ENCODE measurements at places on chromosomes 1 and 21.

GRCh38 chr1:58968360-58968952 lies 184.6 kb upstream of the JUN start:
- no peak for DNase-seq

DNA sequence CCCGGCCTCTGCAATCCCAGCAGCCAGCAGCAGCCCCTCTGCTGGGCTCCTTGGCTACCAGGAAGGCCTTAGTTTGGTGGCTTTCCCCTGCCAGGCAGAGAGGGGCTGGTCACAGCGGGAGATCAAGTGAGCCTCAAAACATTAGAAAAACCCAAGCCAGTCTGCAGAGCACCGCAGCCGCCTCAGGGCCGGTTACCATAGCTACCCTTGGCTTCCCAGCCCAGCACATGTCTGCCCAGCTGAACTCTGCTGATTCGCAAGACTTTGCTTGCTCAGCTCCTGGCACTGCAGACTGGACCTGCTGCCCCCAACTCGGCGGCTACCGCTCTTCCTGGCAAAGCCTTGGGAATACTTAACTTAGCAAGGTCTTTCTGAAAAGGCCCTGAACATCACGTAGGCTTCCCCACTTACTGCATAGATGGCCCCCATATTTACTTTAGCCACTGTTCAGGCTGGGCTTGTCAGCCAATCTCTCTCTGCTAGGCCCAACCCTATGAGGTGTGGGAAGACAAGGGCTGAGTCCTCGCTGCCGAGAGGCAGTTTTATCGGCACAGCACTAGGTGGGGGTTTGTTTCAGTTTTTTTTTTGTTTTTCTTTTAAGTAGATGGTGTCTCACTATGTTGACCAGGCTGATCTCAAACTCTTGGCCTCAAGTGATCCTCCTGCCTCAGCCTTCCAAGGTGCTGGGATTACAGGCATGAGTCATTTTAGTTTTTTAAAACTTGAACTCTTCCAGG lies 28.6 kb upstream of the PLEKHG5 start:
- no peak for DNase-seq

DNA sequence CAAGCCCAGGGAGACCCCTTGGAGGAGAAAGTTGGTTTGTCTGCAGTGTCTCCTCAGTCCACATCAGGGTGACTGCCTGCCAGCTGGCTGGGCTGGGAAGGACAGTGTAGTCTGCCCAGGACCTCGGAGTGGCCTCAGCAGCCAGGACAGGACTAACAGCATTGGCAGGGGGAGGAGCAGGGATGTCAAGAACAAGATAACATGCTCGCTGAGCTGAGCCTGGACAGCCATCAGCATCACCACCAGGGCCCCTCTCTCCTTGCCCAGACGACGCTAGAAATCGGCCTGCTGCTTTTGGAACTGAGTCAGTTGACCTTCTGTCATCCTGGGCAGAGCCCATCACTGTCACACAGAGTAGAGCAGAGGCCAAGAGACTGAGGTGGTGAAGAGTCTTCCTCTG lies 83.6 kb upstream of the CNTN2 start:
- DNase-seq: no peak

DNA sequence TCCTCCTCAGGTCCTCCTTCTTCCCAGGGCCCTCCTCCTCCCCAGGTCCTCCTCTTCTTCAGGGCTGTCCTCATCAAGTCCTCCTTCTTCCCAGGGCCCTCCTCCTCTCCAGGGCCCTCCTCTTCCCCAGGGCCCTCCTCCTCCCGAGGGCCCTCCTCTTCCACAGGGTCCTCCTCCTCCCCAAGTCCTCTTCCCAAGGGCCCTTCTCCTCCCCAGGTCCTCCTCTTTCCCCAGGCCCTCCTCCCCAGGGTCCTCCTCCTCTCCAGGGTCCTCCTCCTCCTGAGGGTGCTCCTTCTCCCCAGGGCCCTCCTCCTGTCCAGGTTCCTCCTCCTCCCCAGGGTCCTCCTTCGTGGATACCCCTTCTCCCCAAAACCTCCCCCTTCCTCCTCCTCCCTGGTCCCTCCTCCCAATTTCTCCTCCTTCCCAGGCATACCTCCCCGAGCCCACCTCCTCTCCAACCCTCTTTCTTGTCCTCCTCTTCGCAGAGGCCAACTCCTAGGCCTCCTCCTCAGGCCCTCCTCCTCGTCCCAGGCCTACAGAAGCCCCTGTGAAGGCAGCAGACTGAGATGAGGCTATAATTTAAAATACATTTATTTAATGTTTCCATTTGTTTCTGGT lies 29.5 kb downstream of the WNT9A start:
- no peak for DNase-seq

DNA sequence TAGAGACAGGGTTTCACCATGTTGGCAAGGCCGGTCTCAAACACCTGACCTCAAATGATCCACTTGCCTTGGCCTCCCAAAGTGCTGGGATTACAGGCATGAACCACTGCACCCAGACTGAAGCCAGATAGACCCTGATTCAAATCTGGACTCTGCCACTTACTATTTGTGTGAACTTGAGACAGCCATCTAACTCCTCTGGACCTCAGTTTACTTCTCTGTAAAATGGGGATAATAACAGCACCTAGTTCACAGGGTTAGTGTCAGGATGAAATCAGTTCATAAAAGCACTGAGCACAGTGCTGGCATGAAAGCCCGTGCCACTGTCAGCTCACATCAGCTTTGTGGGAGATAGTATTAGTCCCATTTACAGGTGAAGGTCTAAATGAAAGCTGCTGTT lies 28.5 kb downstream of the RAB3B start:
- DNase-seq: no peak

GRCh38 chr1:175095978-175096607 lies 28.5 kb downstream of the TNN start:
- no peak for DNase-seq

DNA sequence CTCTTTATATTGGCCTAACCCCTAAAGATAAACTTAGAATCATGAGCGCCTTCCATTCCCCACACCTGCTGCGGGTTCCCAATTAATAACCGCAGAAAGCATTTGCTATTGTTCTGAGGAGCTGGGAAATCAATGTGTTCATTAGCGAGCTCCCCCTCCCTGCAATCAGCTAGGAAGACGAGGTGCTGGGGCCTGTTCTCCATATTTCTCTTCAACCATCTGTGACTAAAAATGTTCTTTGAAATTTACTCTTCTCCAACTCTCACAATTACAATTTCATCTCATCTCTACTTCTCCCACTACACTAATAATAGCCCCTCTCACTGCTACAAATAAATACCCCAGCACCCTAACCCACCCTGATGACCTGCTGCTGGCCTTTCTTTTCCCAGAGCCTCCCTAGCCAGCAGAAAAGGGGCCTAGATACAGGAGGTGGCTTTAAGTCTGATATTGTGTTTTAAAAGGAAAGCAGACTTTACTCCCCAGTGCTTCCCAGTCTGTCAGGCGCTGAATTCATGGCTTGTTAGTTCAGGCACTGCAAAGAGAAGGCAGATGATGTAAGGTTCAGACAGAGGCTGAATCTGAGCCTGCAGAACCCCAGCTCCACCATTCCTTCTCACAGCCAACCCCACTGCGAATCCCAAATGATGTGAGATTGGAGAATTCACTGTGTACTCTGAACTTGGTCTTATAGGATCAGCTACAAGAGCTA lies 477.5 kb upstream of the DAB1 start:
- no peak for DNase-seq

GRCh38 chr1:227745568-227746265 lies 10.5 kb downstream of the SNAP47 start:
- no peak for DNase-seq

GRCh38 chr1:217224201-217224600 lies 406.7 kb downstream of the GPATCH2 start:
- DNase-seq: no peak

DNA sequence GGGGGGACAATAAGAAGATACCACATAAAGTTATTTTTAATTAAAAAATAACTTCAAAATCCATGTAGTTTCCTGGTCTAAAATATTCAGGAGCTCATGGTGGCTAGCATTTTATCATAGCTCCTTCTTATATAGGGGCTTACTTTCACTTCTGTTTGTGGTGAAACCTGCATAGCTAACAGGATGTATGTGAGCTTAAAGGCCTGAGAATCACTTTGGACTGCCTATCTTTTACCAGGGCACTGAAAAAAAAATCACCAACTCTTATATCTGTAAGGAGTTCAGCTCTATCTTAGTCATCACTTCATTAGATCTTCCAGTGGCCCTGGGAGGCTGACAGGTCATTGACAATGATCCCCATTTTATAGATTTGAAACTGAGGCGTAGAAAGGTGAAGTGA lies 21.3 kb downstream of the UROD start:
- no peak for DNase-seq

- no peak for DNase-seq
Observed at GRCh38 chr1:48757363-48757762, 19.3 kb downstream of the BEND5 start.

DNA sequence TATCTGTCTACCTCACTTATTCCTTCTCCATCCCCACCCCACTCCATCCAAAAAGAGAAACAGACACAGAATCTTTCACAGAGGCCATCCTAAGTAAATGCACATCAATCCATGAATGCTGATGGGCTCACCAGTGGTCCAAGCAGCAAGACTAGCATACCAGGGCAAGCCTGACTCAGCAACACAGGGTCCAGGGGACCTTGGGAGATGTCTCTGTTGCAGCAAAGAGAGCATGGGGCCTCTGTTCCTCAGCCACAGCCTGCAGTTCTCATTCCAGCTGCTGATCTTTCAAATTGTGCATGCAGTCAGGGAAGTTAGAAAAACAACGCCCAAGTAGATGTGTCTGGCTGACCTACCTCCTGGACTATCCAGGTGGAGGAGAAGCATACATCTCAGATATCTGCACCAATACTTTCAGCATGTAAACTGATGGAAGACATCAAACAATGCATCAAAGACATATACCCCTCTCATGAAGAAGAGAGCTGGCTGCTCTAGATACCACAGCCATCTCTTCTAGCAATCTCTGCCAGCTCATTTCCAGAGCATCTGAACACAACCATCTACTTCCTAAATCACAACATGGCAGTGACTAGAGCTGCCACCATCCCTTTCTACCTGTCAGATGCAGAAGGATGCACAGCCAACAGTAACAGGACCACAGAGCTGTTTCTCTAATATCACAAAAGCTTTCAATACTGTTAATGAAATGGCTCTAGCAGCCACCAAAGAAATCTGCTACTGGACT lies 54.5 kb downstream of the CD34 start:
- DNase-seq: no peak

DNA sequence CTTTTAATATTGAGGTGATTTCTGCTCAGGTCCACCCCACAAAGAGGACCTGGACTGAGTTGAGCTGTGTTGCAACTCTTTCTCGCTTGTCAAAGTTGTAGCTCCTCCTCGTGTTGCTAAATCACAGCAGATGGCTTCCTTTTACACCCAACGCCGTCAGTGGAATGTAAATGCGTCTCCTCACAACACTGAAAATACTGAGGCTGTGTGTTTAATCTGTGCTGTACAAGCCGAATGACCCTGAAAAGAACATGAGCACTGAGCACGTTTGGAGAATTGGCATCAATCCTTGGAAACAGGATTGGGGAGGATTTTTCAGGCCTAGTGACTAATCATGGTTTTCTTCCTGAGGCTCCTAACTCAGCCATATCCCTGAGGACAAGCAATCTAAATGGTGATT lies 196.0 kb downstream of the CRB1 start:
- no peak for DNase-seq

DNA sequence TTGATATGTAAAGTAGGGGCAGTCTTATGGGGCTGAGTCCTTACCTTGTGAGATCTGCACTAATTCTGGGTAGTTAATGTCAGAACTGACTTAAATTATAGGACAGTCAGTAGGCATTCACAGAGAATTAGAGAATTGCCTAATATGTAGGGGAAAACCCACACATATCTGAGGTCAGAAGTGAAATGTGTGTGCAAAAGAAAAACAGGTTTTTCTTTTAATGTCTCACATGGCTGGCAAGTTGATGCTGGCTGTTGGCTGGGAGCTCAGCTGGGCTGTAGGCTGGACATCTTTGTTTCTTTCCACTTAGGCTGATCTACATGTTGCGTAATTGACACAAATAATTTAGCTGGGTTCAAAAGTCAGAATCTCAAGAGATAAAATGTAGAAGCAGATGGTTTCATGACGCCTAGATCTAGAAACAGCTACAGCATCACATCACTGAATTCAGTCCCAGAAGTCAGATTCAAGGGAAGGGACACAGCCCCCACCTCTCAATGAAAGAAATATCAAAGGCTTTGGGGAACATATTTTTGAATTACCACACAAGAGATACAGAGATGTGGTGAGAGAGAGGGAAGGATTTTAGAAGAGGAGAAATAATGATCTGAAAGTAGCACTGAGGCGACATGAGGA lies 98.9 kb downstream of the TNFSF18 start:
- no peak for DNase-seq

DNA sequence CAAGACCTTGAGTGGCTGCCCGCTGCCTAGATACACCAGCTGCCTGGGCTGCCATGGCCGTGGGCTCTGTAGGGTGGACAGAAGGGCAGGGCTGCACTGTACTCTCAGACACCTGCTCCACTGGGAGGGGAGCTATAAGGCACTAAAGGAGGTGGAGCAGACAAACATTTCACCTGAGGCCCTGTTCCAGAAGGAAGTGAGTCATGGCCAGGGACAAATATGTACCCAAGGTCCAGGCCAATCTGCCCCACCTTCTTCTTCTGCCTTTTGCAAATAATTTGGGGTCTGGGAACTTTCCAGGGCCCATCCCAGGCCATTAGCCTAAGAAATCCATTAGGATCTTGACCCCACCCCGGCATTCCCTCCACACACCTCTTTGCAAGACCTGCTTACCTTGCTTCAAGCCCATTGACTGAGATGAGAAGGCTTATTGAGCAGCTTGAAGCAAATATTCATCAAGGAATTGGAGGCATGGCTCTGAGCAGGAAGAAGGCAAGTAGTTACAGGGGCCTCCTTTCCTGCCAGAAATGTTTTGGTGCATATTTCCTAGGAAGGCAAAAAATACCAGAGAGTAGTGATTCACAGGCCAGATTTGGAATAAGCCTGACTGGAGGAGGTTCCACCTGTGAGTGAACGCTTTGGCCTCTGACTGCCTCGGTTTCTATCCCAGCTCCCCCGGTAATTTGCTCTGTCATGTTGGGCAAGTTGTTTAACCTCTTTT lies at the start of gene CAPN8:
Gene CAPN8 (minus strand): TSS at position 110 of the 721 bp plus-strand sequence. CDS start 55 bp downstream, at position 55.
- DNase-seq: no peak

- no peak for DNase-seq
Observed at GRCh38 chr1:220219865-220220698, 52.2 kb downstream of the RAB3GAP2 start.

- no peak for DNase-seq
Observed at GRCh38 chr1:235614442-235614954, 35.1 kb downstream of the GNG4 start.

GRCh38 chr1:87505391-87505983 lies 176.8 kb downstream of the LMO4 start:
- no peak for DNase-seq

GRCh38 chr1:55700359-55701130 lies 485.4 kb upstream of the USP24 start:
- no peak for DNase-seq

DNA sequence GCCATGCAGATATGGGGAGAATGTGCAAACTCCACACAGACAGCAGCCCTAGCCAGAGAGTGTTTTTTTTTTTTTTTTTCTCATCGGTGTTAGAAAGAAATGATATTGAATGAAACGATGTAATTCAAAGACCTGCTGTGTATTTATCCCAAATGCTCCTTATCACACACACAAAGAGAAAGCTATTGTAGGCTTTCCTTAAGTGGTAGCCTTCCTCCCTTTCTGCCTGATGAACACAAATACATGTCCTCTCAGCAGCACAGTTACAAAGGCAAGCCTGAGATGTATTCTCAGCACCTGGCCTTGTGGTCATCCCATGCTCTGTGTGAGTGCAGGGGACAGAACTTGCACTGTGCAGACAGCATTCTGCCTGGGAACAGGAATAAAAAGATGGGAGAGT lies 93.8 kb downstream of the PLPPR5 start:
- no peak for DNase-seq
